ENCODE measurements at places on chromosomes 1 and 21. TPM values are rescaled to one million over a fixed set of nuclear protein-coding genes. Genes with fewer than 3 reads are reported as not detected.

The FYB2 gene
- total RNA-seq, result 0.39 TPM

The AADACL3 gene
- not detected for total RNA-seq

- H3K27me3 ChIP-seq, result no peaks in the 10 kb centered on the region
- H3K36me3 ChIP-seq, result no peaks in the 10 kb centered on the region
- no peaks in the 10 kb centered on the region for H3K4me1 ChIP-seq
- no peak for DNase-seq
- no peak overlapping the region for H3K4me3 ChIP-seq
Measured at GRCh38 chr1:51088474-51088873, 13.6 kb upstream of the C1orf185 start.

- H3K27me3 ChIP-seq, result no peaks in the 10 kb centered on the region
- no peak overlapping the region for H3K27ac ChIP-seq
- no peak overlapping the region for H3K4me3 ChIP-seq
- H3K36me3 ChIP-seq, result no peaks in the 10 kb centered on the region
- no peak for DNase-seq
Measured at GRCh38 chr1:163072658-163073057, 3.5 kb downstream of the RGS4 start.

DNA sequence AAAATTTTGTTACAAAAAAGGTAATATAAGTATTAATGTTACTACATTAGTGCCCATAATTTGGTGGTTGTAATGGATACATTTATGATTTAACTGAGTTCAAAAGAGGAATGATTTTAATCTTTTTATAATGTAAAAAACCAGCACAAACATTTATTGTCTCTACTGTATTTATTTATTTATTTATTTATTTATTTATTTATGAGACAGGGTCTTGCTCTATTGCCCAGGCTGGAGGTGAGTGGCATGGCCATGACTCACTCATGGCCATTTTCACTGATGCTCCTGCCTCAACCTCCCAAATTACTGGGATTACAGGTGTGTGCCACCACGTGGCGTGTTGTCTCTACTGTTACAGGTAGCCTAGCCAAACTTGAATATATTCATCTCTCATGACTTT is 21.9 kb downstream of the SPEN start:
- peaks cover 10% of the 10 kb centered on the region for H3K36me3 ChIP-seq
- no peaks in the 10 kb centered on the region for H3K4me1 ChIP-seq
- no peak overlapping the region for H3K4me3 ChIP-seq
- no peak overlapping the region for H3K27ac ChIP-seq
- no peaks in the 10 kb centered on the region for H3K27me3 ChIP-seq

The TMPRSS2 gene
- not detected for total RNA-seq

- no peak overlapping the region for H3K27ac ChIP-seq
- no peak overlapping the region for H3K4me3 ChIP-seq
- no peaks in the 10 kb centered on the region for H3K27me3 ChIP-seq
- peaks cover 6% of the 10 kb centered on the region for H3K36me3 ChIP-seq
- no peaks in the 10 kb centered on the region for H3K4me1 ChIP-seq
Measured at GRCh38 chr1:211352985-211353515, 26.4 kb downstream of the TRAF5 start.

GRCh38 chr1:214260561-214261205 is 20.3 kb upstream of the SMYD2 start:
- no peak overlapping the region for H3K4me3 ChIP-seq
- H3K4me1 ChIP-seq, result peaks cover 9% of the 10 kb centered on the region
- peaks cover 9% of the 10 kb centered on the region for H3K27me3 ChIP-seq

- no peak overlapping the region for H3K27ac ChIP-seq
- no peak overlapping the region for H3K4me3 ChIP-seq
- no peaks in the 10 kb centered on the region for H3K36me3 ChIP-seq
- H3K4me1 ChIP-seq, result no peaks in the 10 kb centered on the region
- DNase-seq, result no peak
- no peaks in the 10 kb centered on the region for H3K27me3 ChIP-seq
Measured at GRCh38 chr1:177922209-177922608, 47.6 kb downstream of the SEC16B start.

- H3K27me3 ChIP-seq, result no peaks in the 10 kb centered on the region
- H3K27ac ChIP-seq, result no peak overlapping the region
- H3K4me3 ChIP-seq, result no peak overlapping the region
- no peak for DNase-seq
- no peaks in the 10 kb centered on the region for H3K4me1 ChIP-seq
- H3K36me3 ChIP-seq, result no peaks in the 10 kb centered on the region
Measured at GRCh38 chr1:8153961-8154360, 127.9 kb upstream of the ERRFI1 start.

DNA sequence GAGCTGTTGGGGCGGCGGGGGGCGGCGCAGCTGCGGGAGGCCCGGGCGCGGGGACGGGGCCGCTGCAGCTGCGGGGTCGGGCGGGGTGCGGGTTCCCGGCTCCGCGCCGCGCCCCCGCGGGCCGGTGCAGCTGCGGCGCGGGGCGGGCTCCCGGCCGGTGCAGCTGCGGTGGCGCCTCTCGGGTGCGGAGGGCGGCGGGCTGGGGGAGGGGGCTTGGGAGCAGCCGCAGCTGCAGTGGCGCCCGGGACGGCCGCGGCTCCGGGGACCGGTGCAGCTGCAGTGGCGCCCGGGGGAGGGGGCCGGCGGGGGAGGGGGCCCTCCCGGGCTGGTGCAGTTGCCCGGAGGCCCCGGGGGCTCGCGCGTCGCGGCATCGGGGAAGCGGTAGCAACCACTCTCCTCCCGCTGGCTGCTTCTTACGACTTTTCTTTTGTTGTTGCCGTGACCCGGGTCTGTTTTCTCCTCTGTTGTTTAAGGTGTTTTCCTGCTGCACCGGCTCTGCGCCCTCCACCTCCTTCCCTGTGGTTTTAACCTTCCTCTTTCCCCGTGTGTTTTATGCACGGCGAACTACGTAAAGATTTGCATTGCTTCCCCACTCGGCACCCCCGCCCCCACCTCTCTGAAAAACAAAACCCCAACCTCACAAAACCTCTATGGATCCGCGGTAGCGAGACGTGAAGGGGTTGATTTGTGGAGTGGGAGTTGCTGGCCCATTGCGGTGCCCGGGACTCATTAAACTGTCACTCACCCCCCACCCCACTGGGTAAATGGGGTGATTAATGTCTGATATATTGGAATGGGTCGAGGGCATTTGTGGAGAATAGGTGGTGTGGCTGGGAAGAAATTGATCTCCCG is 1.7 kb upstream of the ZBTB18 start:
- peak overlapping the region; percentile 68 for H3K4me3 ChIP-seq
- H3K4me1 ChIP-seq, result no peaks in the 10 kb centered on the region
- H3K36me3 ChIP-seq, result peaks cover 5% of the 10 kb centered on the region
- DNase-seq, result no peak
- H3K27me3 ChIP-seq, result no peaks in the 10 kb centered on the region

The PRKCZ gene
- 16.4 TPM for total RNA-seq

DNA sequence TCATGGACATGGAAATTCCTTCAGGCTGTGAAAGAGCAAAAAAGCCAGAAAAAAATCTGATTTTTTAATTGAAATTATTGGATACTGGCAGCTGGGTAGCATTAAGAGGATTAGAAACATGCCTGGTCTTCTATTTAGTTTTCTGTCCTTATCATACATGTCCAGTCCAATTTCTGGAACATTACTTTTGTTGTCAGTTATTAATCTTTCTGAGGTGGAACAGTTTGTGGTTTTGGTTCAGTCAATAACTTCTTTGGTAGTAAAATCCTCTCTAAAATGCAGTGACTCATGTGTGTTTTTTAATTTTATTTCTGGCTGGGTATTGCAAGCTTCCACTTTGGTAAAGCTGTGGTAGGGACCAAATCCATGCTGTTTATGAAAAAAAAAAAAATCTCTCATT is 687.0 kb upstream of the ADGRL2 start:
- H3K36me3 ChIP-seq, result no peaks in the 10 kb centered on the region
- no peak overlapping the region for H3K4me3 ChIP-seq
- DNase-seq, result no peak
- no peaks in the 10 kb centered on the region for H3K4me1 ChIP-seq
- no peaks in the 10 kb centered on the region for H3K27me3 ChIP-seq

- H3K4me1 ChIP-seq, result peaks cover 13% of the 10 kb centered on the region
- no peak overlapping the region for H3K4me3 ChIP-seq
- H3K27ac ChIP-seq, result no peak overlapping the region
- H3K27me3 ChIP-seq, result no peaks in the 10 kb centered on the region
Measured at GRCh38 chr1:171844381-171844780, 3.1 kb downstream of the DNM3 start.

GRCh38 chr1:247435030-247435758 is 19.2 kb downstream of the NLRP3 start:
- DNase-seq, result no peak
- no peaks in the 10 kb centered on the region for H3K4me1 ChIP-seq

- H3K27ac ChIP-seq, result peak overlapping the region; percentile 92
- DNase-seq, result no peak
- no peaks in the 10 kb centered on the region for H3K27me3 ChIP-seq
- H3K36me3 ChIP-seq, result no peaks in the 10 kb centered on the region
Measured at GRCh38 chr1:230067419-230067870, 407 bp downstream of the GALNT2 start.

GRCh38 chr1:87292684-87293493 is 35.8 kb upstream of the LMO4 start:
- no peaks in the 10 kb centered on the region for H3K36me3 ChIP-seq
- no peaks in the 10 kb centered on the region for H3K27me3 ChIP-seq
- H3K4me1 ChIP-seq, result no peaks in the 10 kb centered on the region

GRCh38 chr1:34164771-34165391 is at the start of gene CSMD2:
TSS of gene CSMD2 (minus strand) at chr1:34165230. CDS start at chr1:34165097, 133 bp downstream.
- peaks cover 23% of the 10 kb centered on the region for H3K27me3 ChIP-seq
- no peaks in the 10 kb centered on the region for H3K36me3 ChIP-seq
- H3K4me3 ChIP-seq, result peak within 1 kb of the TSS; percentile 36
- peaks cover 44% of the 10 kb centered on the region for H3K4me1 ChIP-seq
- no peak for DNase-seq
- H3K27ac ChIP-seq, result no peak within 1 kb of the TSS

DNA sequence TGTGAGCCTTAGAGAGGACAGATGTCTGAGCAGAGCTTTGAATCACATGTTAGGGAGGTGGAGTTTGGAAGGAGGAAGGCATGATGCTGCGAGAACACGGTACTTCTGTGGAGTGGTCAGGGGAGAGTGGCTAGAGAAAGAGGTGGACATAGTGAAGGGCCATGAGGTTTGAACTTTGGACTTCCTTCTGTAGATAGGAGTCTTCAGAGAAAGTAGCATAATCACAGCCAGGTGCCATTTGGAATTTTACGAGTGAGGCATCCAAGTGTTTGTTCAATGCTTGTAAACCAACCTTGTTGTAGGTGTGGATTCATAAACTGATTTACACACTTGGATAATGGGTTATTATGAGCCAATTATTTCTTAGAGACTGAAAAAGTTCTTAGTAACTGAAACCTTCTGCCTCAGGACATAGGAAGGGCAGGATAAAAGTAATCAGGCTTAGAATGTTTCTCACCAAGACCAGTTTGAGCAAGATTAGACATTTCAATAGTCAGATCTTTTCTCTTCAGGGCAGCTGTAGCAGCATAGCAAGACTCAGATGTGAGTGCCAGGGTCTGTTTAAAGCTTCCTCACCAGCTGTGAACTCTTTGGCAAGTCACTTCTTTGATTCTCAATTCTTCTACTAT is 83.5 kb upstream of the HMCN1 start:
- H3K27ac ChIP-seq, result no peak overlapping the region
- no peak for DNase-seq
- no peak overlapping the region for H3K4me3 ChIP-seq
- no peaks in the 10 kb centered on the region for H3K4me1 ChIP-seq

The HAO2 gene
- not detected for total RNA-seq

GRCh38 chr1:83849191-83850061 is 149.5 kb downstream of the TTLL7 start:
- DNase-seq, result no peak
- no peaks in the 10 kb centered on the region for H3K4me1 ChIP-seq
- H3K36me3 ChIP-seq, result no peaks in the 10 kb centered on the region

DNA sequence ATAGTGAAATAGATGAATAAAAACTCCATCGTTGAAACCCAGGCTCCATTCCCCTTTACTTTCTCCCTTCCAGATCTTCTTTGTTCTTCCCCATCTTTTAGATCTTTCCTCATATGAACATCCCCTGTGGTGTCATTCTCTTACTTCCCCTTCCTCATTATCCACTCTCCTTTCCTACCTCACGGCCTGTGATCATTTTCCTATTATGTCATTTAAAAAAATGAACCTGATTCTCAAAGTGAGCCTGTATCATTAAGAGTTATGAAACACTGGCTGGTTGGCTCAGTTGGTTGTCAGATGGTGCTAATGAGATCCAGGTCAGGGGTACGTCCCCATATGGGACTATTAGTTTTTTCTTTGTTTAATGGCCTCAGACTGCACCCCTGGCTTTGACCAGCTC is 38.3 kb downstream of the TCEANC2 start:
- no peaks in the 10 kb centered on the region for H3K27me3 ChIP-seq
- no peak for DNase-seq
- no peak overlapping the region for H3K4me3 ChIP-seq
- H3K36me3 ChIP-seq, result peaks cover 3% of the 10 kb centered on the region

The TRAF3IP3 gene
- 2.2 TPM for total RNA-seq

DNA sequence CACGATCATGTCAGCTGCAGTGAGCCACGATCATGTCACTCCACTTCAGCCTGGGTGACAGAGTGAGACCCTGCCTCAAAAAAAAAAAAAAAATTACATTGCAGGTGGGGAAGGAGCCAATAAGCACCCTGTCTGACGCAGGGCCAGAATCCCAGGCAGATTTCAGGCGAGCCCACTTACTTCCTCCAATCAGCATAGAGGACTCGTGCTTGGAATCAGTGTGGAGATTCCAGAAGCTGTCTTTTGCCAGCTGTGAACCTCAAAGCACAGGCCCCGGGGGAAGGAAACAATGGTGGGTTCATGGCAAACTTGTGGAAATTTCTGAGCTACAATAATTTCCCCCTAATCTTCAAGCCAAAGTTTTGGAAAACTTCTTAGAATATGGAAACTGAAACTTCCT is 178.2 kb upstream of the ZNF644 start:
- no peaks in the 10 kb centered on the region for H3K36me3 ChIP-seq
- no peak overlapping the region for H3K4me3 ChIP-seq
- no peaks in the 10 kb centered on the region for H3K27me3 ChIP-seq
- H3K4me1 ChIP-seq, result no peaks in the 10 kb centered on the region
- DNase-seq, result no peak

The KLHL20 gene
- total RNA-seq, result 24.6 TPM

The FAM167B gene
- 2.1 TPM for total RNA-seq

DNA sequence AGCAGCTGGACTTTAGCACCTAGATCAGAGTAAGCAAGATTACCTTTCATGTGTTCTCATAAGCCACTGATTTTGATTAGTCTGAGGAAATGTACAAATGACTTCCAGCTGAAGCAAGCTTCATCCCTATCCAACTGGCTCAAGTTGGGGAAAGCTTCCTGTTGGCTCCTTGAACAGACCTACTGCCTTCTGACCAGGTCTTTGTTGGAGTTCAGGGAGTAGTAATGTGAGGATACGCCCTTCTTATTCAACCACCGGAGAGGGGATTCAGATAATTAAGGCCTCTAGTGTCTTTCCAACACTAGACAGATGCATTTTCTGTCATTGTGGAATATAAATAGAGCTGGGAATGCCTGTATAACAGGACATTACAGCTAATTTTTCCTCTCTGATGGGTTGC is 268.9 kb downstream of the TGFB2 start:
- H3K27me3 ChIP-seq, result no peaks in the 10 kb centered on the region
- H3K4me3 ChIP-seq, result no peak overlapping the region
- H3K27ac ChIP-seq, result no peak overlapping the region
- DNase-seq, result no peak
- no peaks in the 10 kb centered on the region for H3K36me3 ChIP-seq
- H3K4me1 ChIP-seq, result no peaks in the 10 kb centered on the region

The BTG2 gene
- 254 TPM for total RNA-seq

The PTPN7 gene
- 0.41 TPM for total RNA-seq
